ENCODE measurements at places on chromosomes 6 and 20.

GRCh38 chr6:107989166-107990094 is 31.4 kb upstream of the SEC63 start:
- no peak for DNase-seq

DNA sequence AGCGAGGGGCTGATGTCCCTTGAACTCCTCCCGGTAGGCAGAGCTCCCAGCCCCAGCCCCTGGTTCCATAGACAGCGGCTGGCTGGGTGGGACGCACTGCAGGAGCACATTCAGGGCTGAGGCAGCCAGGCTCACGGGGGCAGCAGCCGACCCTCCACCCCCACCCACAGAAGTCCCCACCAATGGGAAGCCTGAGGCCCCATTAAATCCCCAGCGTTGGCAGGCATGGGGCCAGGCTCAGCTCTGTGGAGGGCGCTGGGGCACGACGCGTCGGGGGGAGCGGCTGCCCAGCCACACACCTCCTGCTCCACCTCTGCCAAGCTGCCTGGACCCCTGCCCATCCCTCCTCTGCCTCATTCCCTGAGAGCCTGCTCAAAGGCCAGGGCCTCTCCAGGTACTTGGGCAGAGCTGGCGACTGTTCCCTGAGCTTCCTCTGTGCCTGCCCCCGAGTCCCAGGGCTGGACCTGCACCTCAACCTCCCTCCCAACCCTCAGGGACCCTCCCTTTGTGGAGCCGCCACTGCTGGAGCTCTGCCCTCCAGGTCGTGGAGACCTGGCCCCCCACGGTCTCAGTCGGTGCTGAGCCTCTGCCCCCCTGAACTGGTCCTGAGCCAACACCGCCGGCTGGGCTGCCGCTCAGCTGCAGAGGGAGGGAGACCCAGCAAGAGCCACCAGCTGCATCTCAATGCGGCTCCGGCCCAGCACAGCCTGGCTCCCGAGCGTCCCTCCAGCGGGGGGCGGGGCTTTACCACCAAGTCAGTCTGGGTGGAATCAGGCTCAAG is 9.1 kb downstream of the CHRNA4 start:
- no peak for DNase-seq

DNA sequence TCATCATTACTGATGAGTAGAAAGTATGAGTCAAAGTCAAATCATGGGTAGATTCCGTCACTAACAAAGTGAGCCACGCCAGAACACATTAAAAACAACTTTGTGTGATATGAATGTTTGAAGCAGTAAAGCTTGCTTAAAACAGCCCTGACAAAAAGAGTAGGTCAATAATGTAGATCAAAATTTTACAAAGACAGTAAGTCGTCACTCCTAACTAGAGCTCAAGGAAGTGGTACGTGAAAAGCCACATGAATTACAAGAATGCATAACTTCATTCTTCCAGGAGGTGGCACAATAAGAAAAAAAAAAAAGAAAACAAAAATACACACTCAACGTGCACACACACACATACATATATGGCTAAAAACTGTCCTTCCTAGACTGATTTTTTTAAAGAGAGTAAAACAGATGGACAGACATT is 69.9 kb downstream of the HACE1 start:
- no peak for DNase-seq

- no peak for DNase-seq
Observed at GRCh38 chr6:120230008-120230407, 880.4 kb upstream of the MAN1A1 start.

DNA sequence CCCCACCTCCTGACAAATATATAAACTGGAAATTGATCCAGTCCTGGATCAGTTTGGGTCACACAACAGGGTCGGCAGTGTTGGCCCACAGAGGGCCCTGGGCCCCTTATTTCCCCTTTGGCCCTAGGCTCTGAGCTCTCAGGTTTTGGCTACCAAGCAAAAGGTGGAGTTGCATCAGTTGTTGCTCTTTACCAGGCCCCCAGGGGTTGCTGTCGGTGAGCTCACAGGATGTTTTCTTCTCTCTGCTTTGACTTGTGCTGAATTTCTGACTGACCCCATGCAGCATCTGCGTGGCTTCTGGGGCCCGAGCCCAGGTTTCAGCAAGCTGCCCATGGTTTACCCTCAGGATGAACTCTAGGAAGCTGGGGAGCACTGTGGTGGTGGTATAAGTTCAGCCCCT is 44.6 kb downstream of the PPARD start:
- no peak for DNase-seq

DNA sequence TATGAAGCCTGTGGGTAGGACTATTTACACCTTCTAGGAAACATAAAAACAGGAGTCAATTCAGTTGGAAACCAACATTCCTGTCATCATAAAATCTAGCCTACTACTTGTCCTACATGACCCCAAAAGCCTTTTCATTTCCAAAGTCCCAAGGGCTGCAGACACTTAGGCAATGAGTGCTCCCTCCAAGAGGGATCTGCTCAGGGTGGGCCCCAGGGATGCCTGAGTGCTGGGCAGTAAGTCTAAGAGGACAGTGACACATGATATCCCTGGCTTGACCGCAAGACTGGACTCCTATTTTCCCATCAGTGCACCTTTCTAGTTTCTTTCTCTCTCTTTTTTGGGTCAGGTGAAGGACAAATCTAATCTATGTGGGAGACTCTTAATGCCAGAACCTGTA is 1101.3 kb downstream of the GRIK2 start:
- no peak for DNase-seq

DNA sequence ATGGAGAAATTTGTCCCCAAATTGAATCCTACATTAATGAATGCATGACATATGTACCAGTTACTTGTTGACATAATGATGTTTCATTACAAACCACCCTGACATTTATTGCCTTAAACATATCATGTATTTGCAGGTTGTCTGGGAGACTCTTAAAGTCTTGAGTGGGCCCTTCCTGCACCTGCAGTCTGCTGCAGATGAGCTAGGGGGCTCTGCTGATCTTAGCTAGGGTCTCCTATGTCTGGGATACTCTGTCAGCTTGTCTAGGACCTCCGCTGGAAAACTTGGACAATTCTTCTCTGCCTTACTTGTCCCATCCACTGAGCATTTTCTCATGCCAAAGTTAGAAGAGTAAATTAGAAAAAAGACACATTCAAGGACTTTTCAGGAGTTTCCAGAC is 581.6 kb downstream of the HAO1 start:
- no peak for DNase-seq

GRCh38 chr6:30006170-30007131 is 54.6 kb upstream of the POLR1H start:
- no peak for DNase-seq

DNA sequence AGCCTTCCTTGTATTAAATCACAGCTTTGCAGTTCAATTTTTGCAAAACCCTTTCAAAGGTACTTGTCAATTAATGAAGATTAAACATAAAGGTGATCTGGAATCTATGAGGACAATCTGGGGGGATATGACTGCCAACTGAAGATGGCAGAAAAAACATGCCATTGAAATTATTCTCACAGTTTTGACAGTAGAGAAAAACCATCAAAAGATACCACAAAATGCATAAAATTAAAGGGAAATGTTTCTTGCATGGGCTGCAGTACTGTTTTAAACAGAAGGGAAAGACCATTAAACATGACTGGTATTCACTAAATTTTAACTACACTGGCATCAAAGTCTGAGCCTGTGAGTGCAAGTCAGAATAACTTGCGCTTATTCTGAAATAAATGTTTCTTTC is 194.2 kb downstream of the ATXN1 start:
- no peak for DNase-seq

GRCh38 chr6:7461416-7461815 is 71.8 kb downstream of the RIOK1 start:
- DNase-seq, result no peak
